Naive thymus-derived CD8-positive, alpha-beta T cell (primary cell): ENCODE measurements at places on chromosomes 1 and 21. TPM values are rescaled to one million over a fixed set of nuclear protein-coding genes. Genes with fewer than 3 reads are reported as not detected.

DNA sequence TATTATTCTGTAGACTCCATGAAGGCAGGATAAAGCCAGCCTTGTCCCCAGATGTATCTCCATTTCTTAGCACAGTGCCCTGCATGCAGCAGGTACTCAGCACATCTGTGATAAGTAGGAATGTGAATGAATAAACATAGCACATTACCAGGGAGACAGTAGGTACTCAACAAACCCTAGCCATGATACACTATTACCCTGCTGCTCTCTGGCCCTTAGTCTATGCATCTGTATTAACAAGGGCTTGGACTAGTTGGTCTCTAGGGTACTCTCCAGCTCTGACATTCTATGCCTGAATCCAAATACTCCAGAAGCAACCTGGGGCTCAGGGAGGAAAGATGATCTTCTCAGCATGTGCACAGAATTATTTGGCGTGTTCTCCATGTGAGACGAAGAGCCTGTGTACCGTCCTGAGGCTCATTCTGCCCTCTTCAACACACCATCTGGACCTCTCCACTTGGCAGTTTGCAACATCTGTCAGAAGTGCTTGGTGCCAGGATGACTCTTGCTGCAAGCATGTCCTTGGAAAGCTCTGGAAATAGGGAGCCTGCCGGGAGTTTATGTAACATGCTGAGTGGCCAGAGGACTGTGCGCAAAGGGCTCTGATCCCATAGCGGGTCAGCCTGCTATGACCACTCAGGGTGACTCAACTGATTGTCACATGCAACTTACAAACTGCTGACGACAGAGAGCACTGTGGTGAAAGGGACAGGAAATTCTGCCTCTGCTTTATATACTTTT, 228.2 kb upstream of the USP24 start:
- H3K4me1 ChIP-seq, result no peaks in the 10 kb centered on the region
- H3K27me3 ChIP-seq, result peaks cover 4% of the 10 kb centered on the region
- H3K27ac ChIP-seq, result no peak overlapping the region
- no peak overlapping the region for H3K4me3 ChIP-seq
- H3K36me3 ChIP-seq, result no peaks in the 10 kb centered on the region

DNA sequence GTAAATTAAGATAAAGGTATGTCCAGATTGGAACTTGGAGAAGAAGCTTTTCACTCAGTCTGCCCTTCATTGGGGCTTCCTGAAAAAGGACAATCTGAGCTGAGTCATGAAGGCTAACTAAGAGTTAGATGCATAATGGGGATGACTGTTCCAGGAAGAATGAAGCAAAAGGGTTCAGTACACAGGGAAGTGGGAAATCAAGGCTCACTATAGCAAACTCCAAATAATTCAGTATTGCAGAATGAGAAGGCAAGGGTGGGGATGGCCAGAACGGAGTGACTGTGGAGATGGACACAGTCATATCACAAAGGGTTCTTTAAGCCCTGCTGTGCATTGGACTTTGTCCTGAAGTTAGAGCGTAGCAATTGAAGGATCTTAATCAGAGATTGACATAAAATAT, 158.3 kb downstream of the FGGY start:
- H3K36me3 ChIP-seq, result peaks cover 27% of the 10 kb centered on the region
- H3K27ac ChIP-seq, result no peak overlapping the region
- no peak for DNase-seq
- no peaks in the 10 kb centered on the region for H3K4me1 ChIP-seq
- no peaks in the 10 kb centered on the region for H3K27me3 ChIP-seq

DNA sequence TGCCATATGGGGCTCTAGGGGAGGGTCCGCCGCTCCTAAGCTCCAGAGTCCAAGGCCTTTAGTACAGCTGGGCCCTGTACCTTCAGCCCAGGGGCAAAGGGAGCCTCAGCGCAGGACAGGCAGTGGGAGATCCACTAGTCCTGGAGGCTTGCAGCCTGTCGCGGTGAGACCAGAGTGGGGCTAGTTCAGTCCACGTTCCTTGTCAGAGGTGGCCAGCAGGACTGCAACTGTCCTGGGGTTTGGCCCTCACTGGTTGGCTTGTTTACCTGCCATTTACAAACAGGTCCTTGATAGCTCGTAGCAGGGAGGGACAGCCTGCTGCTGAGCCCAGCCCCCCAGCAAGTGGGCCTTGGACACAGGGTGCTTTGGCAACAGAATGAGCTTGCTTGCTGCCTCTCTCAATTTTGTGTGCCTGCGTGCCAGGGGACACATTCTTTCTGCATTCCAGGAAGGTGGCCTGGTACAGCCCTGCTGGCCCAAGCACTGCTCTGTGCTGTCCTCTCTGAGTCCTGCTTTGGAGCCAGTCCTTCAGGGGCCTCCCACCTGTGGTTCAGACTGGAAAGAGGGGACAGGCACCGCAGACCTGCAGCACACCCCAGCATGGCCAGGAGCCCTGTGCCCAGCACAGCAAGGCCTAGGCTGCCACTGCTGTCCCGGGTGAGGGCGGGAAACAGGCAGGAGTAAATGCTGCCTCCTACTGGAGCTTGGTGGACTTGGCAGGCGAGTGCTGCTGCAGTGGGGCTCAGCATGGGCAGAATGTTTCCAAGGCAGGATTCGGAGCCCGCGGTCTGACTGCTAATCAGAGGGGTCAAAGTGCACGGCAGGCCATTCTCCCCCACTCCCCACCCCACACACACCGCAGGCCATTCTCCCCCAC, 15.2 kb downstream of the H6PD start:
- no peak for DNase-seq
- peaks cover 44% of the 10 kb centered on the region for H3K36me3 ChIP-seq
- no peak overlapping the region for H3K4me3 ChIP-seq

The C1orf198 gene
- 8.9 TPM for total RNA-seq

- H3K27me3 ChIP-seq, result no peaks in the 10 kb centered on the region
- peak overlapping the region; percentile 86 for H3K27ac ChIP-seq
- H3K4me3 ChIP-seq, result peak overlapping the region; percentile 81
- peaks cover 8% of the 10 kb centered on the region for H3K36me3 ChIP-seq
- H3K4me1 ChIP-seq, result peaks cover 15% of the 10 kb centered on the region
Observed at GRCh38 chr1:52368383-52369172, 2.6 kb upstream of the CC2D1B start.

The WLS gene
- total RNA-seq, result not detected

The CRYAA gene
- total RNA-seq, result not detected

GRCh38 chr21:33543505-33544129, 779 bp downstream of the SON start:
- H3K36me3 ChIP-seq, result peaks cover 6% of the 10 kb centered on the region
- H3K4me1 ChIP-seq, result peaks cover 45% of the 10 kb centered on the region
- peak; percentile 60 for DNase-seq
- peak overlapping the region; percentile 99 for H3K27ac ChIP-seq
- peak overlapping the region; percentile 99 for H3K4me3 ChIP-seq
- peaks cover 2% of the 10 kb centered on the region for H3K27me3 ChIP-seq

- no peaks in the 10 kb centered on the region for H3K4me1 ChIP-seq
- H3K36me3 ChIP-seq, result no peaks in the 10 kb centered on the region
- no peak overlapping the region for H3K27ac ChIP-seq
- H3K4me3 ChIP-seq, result no peak overlapping the region
- no peaks in the 10 kb centered on the region for H3K27me3 ChIP-seq
Observed at GRCh38 chr21:19842601-19843000, 1155.6 kb upstream of the NCAM2 start.

The FCRL1 gene
- 14.0 TPM for total RNA-seq

The TPTE gene
- not detected for total RNA-seq

The KLHDC9 gene
- total RNA-seq, result 0.96 TPM

The C1orf105 gene
- not detected for total RNA-seq

The WDTC1 gene
- total RNA-seq, result 58.2 TPM

DNA sequence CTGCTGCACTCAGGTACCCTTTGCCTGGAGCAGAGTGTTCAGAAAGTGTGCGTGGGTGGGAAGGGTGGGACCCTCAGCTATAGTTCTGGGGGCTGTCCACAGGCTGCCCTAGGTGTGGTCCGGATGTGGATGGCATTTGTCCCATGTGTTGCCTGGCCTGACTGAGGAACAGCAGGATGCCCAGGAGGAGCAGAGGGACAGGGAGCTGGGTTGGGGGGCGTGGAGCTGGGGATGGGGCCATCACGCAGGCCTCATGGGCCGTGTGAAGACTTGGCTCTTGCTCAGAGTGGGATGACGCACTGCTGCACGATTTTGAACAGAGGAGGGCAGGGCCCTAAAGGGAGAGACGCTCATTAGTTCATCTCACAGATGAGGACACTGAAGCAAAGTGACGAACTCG, 17.0 kb downstream of the C1orf115 start:
- H3K36me3 ChIP-seq, result no peaks in the 10 kb centered on the region
- H3K27ac ChIP-seq, result no peak overlapping the region
- no peak for DNase-seq
- H3K4me3 ChIP-seq, result no peak overlapping the region
- no peaks in the 10 kb centered on the region for H3K4me1 ChIP-seq

GRCh38 chr1:30477588-30477987, 245.8 kb downstream of the MATN1 start:
- no peak overlapping the region for H3K4me3 ChIP-seq
- no peak overlapping the region for H3K27ac ChIP-seq
- H3K36me3 ChIP-seq, result peaks cover 2% of the 10 kb centered on the region
- peaks cover 5% of the 10 kb centered on the region for H3K27me3 ChIP-seq
- H3K4me1 ChIP-seq, result no peaks in the 10 kb centered on the region

GRCh38 chr1:224433701-224434672, 610 bp downstream of the WDR26 start:
- peak; percentile 38 for DNase-seq
- no peaks in the 10 kb centered on the region for H3K27me3 ChIP-seq
- peaks cover 20% of the 10 kb centered on the region for H3K36me3 ChIP-seq
- H3K4me1 ChIP-seq, result peaks cover 18% of the 10 kb centered on the region
- H3K4me3 ChIP-seq, result peak overlapping the region; percentile 88
- peak overlapping the region; percentile 97 for H3K27ac ChIP-seq

The IFI44 gene
- total RNA-seq, result 27.9 TPM

DNA sequence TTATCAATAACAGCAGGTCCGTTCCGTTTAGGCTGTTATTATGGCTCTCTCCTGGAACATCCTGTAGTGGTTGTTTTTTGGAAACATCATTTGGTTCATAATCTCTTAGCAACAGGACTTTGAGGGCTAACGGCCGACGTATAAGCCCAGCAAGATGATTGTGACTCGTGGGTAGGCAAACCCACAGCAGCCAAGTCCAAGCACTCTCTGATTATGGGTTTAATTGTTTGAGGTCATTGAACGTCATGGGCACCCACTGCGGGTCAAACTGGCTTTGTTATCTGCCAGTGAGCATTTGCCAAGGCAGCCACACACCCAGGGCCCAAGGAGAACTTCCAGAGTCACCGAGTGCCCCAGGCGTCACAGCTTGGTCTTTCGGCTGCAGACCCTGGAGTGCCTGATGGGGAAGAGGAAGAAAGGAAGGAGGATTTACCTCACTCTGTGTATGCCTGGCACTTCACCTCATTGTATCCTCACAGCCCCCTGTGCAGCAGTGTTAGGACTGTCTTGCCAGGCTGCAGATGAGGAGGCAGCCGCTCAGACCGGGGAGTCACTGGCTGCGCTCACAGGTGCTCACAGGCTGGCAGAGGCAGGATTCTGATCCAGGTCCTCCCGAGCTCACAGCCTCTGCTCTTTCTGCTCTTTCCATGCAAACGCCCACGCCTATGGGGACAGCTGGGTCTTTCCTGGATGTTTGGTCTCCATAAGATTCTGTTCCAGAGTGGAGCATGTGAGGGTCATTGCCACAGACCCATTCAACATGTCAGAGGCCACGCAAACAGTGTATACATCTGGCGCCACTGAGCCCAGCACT, 30.8 kb upstream of the EPS8L3 start:
- H3K27me3 ChIP-seq, result no peaks in the 10 kb centered on the region
- no peak overlapping the region for H3K4me3 ChIP-seq
- DNase-seq, result no peak
- peaks cover 81% of the 10 kb centered on the region for H3K4me1 ChIP-seq
- peak overlapping the region; percentile 48 for H3K27ac ChIP-seq

- no peak for DNase-seq
- H3K27ac ChIP-seq, result no peak overlapping the region
- peaks cover 32% of the 10 kb centered on the region for H3K4me1 ChIP-seq
- peak overlapping the region; percentile 18 for H3K4me3 ChIP-seq
Observed at GRCh38 chr1:173821680-173822079, 2.8 kb upstream of the DARS2 start.

GRCh38 chr1:246734866-246735265, 10.7 kb downstream of the SCCPDH start:
- H3K36me3 ChIP-seq, result peaks cover 83% of the 10 kb centered on the region
- no peak overlapping the region for H3K4me3 ChIP-seq
- H3K27me3 ChIP-seq, result no peaks in the 10 kb centered on the region
- no peak for DNase-seq
- H3K27ac ChIP-seq, result no peak overlapping the region
- peaks cover 5% of the 10 kb centered on the region for H3K4me1 ChIP-seq

- peak overlapping the region; percentile 99 for H3K27ac ChIP-seq
- DNase-seq, result no peak
- peak overlapping the region; percentile 56 for H3K4me3 ChIP-seq
- peaks cover 35% of the 10 kb centered on the region for H3K36me3 ChIP-seq
Observed at GRCh38 chr21:42228709-42229220, 9.8 kb downstream of the ABCG1 start.

DNA sequence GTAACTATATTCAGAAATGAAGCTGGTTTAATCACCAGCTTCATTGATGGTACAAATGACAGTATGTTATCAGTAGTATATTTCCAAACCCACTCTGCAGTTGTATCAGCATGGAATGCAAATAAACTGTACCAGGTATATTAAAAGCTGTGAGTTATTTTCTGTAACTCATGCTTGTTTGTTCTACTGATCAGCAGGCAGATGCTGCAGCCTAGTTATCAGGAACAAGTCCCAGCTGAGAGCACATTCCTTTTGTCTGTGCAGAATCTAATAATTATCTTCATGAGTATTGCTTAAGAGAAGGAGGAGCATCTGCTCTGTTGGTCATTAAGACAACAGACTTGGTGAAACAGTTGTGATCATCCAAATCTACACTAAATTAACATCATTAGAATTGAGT, 1331.1 kb downstream of the MRPL39 start:
- no peak overlapping the region for H3K4me3 ChIP-seq
- H3K27ac ChIP-seq, result no peak overlapping the region
- no peaks in the 10 kb centered on the region for H3K4me1 ChIP-seq
- no peak for DNase-seq
- H3K36me3 ChIP-seq, result no peaks in the 10 kb centered on the region
- H3K27me3 ChIP-seq, result no peaks in the 10 kb centered on the region

The LCA5L gene
- 0.77 TPM for total RNA-seq

DNA sequence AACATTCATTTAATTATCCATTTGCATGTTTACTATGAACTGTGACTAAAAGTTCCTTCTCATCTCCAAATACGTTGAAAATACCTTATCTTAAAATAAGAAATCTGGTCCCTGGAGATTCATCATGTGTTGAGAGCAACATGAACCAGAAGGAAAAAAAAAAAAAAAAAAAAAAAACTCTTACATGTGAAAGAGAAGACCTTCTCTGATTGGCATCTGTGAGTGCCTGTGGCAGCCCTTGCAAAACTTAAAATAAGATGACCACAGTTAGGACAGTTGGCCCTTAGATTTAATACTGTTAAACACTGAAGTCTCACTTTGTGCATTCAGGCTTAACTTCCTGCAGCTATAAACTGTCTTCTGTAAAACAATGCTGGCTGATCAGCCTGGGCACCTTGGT, 1395.2 kb upstream of the ADGRL4 start:
- H3K4me1 ChIP-seq, result no peaks in the 10 kb centered on the region
- no peak for DNase-seq
- H3K27me3 ChIP-seq, result no peaks in the 10 kb centered on the region
- no peak overlapping the region for H3K27ac ChIP-seq
